ENCODE measurements at places on chromosomes 5 and 9.

- DNase-seq = no peak
Observed at GRCh38 chr5:9533096-9533495, 12.8 kb downstream of the SEMA5A start.

DNA sequence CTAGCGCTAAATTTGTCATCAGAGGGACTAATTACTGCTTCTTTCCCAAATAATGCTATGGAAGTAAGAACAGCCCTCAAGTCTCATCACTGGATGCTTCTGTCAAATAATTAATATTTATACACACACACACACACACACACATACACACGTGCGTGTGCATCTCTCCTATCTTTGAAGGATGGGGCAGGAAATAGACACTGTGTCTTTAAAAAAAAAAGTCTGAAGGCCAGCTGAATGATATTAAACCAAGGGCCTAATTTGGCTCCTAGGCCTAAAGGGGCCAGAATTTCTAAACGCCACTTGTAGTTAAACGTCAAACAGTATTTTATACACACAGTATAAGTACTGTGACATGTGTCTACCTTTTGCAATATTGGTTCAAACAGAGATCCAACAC, 3.3 kb downstream of the SLF1 start:
- DNase-seq = no peak

DNA sequence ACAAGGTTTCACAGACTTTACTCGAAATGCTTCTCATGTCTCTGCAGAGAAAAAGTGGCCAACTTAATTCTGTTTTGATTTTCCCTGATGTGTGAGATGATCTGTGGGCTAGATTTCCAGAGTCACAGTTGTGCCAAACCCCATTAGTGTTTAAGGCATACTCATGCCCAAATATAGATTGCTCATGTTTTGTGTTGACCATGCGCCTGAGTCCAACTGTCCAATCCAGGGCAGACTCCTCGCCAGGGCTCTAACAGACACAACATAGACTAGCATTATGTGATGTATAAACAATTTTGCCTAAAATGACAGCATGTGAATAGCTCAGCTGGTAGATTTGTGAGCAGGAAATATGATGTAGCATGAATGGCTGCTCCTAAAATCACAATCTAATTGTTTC, 128.1 kb downstream of the PRDM6 start:
- no peak for DNase-seq

- no peak for DNase-seq
Observed at GRCh38 chr9:69389437-69389995, 64.5 kb downstream of the ENTREP1 start.

DNA sequence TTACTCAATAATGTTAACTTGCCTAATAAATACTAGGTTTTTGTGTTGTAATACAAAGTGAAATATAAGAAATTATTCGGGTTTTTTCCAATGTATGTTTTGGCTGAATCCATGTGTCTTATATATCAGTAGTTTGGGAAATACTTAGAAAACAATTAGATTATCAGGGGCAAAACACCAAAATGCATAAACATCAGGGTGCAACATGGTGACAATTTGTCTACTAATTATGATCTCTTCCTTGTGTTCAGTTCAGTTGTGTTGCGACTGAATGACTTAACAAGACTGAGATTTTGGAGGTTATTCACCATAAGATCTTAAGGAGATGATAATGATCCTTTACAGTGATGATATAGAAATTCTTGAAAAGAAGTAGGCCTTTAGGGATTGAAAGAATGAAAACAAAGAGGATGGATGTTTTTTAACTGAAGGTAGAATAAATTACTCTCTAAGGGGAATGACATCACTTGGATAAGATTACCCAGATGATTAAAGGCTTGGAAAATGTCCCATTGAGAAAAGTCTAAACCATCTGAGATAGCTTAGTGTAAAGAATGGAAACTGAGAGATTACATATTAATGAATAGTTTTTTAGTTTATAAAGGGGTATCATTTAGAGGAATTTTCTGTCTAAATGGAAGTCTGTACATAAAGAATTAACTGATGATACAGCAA, 415.8 kb downstream of the SPATA31D1 start:
- no peak for DNase-seq

DNA sequence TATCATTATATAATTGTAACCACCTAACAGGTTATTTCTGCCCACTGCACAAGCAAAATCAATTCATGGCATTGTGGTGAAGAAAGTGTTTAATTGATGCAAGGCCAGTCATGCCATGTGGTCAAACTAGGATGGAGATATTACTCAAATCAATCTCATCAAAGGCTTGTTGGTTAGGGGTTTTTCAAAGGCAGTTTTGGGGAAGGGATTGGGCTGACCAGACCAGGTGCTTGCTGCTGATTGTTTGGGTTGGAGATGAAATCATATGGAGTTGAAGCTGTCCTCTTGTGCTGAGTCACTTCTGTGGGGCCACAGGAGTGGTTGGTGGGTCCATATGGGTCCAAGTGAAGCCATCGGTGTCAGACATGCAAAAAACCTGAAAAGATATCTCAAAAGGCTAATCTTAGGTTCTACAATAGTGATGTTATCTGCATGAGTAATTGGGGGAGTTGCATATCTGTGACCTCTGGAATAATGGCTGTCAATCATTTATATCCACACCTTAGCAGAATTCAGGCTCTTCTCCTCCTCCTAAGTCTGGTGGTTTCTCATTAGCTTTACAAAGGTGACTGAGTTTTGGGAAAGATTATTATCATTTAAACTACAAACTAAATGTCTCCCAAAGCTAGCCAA, 44.9 kb downstream of the HMGCS1 start:
- no peak for DNase-seq

DNA sequence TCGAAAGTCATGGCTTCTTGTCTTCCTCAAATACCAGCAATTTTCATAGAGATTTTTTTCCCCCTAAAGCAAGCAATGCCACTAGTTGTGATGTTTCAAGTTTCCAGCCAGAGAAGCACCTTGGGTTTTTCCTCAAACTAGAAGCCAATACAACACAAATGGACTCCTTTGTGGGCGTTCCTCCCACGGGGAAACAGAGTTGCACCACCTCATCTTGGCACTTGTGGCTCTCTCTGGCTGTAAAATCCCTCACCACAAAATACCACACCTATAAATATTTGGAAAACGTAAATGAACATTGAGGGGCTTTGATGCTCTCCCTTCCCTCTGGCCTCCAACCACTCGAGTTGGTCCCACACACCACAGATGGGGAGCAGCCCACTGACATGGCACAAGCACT, 67.2 kb upstream of the PCA3 start:
- no peak for DNase-seq

DNA sequence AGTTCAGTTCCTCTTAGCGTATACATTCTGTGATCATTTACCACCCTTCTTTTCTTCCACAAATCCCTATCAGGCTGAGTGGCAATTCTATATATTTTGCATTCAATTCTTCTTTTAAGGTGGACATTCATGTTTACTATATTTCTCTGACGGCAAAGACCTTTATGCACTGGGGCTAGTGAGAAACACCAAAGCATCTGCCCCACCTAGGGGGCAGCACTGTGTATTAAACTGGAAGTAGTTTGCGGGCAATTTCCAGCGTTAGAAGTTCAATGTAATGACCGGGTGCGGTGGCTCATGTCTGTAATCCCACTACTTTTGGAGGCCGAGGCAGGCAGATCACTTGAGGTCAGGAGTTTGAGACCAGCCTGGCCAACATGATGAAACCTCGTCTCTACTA, 27.9 kb upstream of the FBXL7 start:
- DNase-seq = peak; percentile 18

DNA sequence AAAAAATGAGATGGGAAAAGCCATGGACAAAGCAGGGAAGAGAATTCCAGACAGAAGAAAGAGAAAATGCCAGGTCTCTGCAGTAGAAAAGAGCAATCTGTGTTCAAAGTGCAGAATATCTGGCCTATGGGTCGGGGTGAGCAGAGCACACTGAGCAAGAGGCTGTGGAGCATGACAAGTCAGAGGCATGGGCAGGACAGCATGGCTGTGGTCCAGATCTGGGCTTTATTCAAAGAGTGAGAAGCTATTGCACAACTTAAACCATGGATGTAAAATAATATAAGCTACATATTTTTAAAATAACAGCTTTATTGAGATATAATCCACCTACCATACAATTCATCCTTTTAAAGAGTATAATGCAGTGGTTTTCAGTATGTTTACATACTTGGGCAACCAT, 133.1 kb upstream of the SPDL1 start:
- DNase-seq = no peak

DNA sequence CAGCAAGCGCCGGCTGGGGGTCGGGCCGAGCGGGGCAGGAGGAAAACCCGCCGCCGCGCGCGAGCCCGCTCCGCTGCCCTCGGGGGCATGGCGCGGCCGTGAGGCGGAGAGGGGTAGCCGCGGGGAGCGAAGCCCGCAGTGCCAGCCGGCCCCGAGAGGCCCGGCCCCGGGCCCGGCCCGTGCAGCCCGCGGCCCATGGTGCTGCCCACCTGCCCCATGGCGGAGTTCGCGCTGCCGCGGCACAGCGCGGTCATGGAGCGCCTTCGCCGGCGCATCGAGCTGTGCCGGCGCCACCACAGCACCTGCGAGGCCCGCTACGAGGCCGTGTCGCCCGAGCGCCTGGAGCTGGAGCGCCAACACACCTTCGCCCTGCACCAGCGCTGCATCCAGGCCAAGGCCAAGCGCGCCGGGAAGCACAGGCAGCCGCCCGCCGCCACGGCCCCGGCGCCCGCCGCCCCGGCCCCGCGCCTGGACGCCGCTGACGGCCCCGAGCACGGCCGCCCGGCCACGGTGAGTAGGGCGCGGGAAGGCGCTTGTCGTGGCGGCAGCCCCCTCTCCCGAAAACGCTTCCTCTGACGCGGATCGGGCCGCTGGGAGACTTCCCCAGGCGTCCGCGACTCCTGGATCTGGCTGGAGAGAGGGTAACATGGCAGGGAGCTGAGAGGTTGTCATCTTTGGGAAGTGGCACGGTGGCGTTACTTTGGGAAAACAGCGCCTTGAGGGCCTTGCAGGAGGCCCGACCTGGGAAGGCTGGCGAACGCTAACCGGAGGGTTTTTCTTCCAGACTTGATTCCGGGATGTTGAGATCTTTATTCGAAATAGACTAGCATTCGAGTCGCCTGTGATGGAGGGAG, 523 bp downstream of the MAML1 start:
- no peak for DNase-seq
